HFFc6 (cell line): ENCODE measurements at places on chromosomes 4 and X.

DNA sequence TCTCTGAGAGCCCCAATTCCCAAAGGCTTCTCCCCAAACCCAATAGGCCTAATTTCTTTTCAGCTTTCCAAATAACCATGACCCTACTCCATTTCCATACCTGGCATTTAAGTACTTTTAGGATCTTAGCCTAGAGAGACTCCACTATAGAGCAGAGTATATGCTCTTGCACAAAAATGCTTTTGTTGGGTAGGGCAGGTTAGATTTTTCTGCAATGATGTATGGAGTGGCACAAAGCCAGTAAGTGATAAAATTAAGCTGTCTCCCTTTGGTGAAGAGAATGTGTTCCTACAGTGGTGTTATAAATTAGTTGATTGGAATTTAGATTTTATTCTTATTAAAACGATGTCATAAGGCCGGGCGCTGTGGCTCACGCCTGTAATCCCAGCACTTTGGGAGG is 124.9 kb downstream of the INPP4B start:
- peak; percentile 4 for DNase-seq

GRCh38 chr4:78213218-78213617 is 156.1 kb downstream of the FRAS1 start:
- no peak for DNase-seq

GRCh38 chr4:70305601-70306000 is 29.2 kb upstream of the CABS1 start:
- DNase-seq = no peak

DNA sequence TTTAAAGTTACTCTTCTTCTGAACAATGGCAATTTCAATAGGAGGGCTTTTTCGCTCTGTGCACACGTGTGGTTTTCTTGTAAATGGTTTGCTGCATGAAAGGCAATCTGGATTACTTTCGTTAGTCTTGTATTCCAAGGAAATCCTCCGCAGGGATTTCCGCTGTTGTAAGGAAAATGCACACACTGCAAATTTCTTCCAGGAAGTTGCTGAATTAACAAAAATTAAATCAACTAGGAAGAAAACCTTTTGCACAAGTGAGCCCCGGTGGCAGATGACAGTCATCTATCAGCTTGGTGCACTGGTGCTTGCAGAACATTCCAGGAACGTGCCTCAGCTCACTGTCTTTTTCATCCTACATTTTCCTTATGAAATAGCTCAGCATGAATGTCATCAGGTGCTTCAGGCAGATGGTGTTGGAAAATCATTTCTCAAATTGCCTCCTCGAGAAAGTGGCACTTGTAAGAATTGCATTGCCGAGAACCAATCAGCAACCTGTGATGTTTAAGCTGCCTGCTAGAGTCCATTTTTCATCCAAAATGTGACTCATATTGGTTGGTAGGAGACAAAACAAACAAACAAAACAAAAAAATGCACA is 272.4 kb upstream of the VCX start:
- no peak for DNase-seq

GRCh38 chr4:149353241-149353640 is 462.4 kb downstream of the IQCM start:
- no peak for DNase-seq

- no peak for DNase-seq
Measured at GRCh38 chr4:66430856-66431255, 760.6 kb upstream of the EPHA5 start.

- peak; percentile 66 for DNase-seq
Measured at GRCh38 chrX:47179221-47179927, 14.3 kb upstream of the UBA1 start.

DNA sequence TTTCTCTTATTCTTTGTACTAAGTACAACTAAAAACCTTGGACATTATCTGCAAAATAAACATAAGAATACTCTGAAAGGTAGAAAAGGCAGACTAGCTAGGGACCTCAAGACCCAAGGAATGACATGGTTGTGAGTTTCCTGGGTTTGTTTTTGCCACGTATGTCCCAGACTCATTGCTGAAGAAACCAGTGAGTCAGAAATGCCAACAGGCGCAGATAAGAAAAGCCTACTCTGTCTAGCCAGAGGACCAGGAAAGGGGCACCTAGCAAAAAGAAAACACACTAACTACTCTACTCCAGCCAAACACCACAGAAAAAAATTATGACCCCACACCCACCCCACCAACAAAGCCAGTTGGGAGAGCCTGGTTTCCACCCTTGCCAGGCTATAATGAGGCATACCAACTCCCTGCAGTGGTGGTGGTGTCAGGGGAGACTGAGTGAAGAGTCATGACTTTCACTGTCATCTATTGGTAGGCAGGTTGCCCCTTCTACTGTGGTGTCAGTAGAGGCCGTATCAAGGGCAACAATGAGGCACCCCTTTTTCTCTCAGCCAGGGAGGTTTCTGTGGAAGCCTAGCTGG is 10.9 kb downstream of the MTMR1 start:
- peak; percentile 53 for DNase-seq

DNA sequence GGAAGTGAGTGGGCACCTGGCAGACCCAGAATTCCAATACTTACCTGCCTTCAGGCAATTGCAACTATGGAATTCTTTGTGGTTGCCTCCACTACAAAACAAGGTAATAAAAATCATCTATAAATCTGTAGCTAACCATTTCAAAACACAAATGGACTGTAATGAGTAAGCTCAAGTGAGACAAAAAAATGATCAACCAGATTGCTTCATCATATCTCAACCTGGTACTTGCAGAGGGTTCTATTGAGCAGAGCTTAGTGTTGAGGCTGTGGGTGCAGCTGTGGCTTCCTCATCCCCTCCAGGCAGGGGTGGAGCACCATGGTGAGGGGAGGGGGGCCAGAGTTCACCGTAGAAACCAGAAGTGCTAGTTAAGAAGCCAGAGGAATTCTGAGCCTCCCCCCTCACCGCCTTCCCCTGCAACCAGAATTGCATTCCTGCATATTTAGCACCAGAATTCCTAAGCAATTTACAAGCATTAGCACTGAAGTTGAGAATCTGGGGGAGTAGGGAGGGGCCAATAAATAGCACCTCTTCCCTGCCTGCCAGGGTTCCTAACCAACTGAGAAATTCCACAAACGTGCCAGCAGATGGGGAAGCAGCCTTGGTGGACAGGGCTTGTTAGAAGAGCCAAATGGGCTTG is 11.5 kb downstream of the CTAG1A start:
- DNase-seq = peak; percentile 32

DNA sequence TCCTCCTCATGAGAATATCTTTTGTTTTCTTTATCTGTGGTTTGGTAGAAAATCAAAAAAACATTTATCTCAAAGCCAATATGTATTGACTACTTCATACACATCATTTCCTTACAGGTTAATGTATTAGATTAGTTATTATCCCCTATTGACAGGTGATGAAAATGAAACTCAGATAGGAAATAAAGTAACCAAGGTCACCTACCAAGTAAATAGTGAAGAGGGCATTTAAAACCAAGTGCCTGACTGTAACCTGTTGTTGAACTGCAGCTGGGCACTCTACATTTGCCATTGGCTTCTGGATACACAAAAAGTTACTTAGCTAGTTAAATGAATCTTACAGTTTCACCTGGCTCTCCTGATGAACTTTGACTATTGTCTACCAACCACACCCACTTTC is 41.4 kb upstream of the CTSO start:
- DNase-seq = no peak

- no peak for DNase-seq
Measured at GRCh38 chrX:72142794-72143608, 11.3 kb upstream of the RTL5 start.

- no peak for DNase-seq
Measured at GRCh38 chrX:12526306-12526705, 264.9 kb upstream of the PRPS2 start.

DNA sequence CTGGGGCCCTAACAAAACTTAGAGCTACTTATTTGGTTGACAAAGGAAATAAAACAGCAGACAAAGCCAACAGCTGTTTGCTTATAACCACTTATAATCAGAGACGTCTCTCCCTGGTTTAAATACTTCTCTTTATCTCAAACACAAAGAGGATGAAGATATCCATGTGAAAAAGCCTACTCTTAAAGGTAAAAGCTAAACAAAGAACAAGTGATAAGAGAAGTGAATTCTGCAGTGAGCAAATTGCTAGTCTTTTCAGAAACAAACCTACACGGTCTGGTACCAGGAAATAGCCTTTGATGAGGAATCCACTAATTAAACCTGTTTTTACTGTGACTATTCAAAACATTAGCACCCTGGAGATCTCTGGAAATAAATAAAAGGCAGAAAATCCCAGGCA is 46.7 kb downstream of the GRIA3 start:
- no peak for DNase-seq

- DNase-seq = no peak
Measured at GRCh38 chr4:184420881-184421416, 53.4 kb downstream of the IRF2 start.

GRCh38 chr4:67198727-67199126 is 346.6 kb downstream of the CENPC start:
- DNase-seq = no peak

- DNase-seq = no peak
Measured at GRCh38 chr4:56132835-56133234, 184.1 kb downstream of the CEP135 start.
